ENCODE measurements at places on chromosomes 4 and X.

- no peak for DNase-seq
Measured at GRCh38 chrX:41377624-41378023, 43.7 kb downstream of the DDX3X start.

GRCh38 chr4:13599159-13599558 is 28.4 kb downstream of the BOD1L1 start:
- no peak for DNase-seq

- no peak for DNase-seq
Measured at GRCh38 chrX:139692506-139692849, 15.5 kb downstream of the MCF2 start.

GRCh38 chrX:45134315-45134731 is 66.4 kb downstream of the DIPK2B start:
- peak; percentile 32 for DNase-seq

GRCh38 chr4:855880-856224 is 29.9 kb upstream of the CPLX1 start:
- no peak for DNase-seq

DNA sequence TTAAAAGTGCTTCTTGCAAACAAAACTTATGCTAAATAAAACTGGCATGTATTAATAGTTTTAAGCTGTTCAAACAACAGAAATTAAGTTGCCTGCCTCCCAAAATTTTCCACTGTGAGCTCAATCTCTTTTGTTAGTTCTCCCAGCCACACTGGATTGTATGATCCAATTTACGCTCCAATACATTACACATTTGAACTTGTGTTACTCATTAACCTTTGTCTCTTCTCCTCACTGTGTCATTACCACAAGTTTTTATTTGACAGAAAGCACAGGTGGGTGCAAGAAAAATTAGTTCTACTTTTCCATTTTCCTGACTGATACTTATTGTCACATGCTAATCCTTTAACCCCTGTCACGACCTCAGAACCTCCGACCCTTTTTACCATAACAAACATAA is 55.5 kb downstream of the SHISA3 start:
- DNase-seq = no peak

DNA sequence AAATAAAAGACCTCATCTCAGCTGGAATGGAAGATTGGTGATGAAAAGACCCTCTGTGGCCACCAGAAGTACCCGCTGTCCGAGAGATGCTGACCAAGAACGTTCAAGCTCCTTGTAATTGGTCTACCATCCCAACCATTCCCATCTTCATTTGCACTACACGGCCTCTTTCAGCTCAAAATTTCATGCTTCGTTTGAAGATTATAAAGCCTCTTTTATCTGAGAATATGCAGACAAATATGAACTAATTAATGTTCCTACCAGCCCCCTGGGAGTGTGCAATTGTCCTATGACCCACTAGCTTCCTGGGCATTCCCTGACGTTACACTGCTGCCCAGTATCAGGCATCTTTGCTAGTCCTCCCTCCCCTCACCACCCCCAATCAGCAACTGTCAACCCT is 583.7 kb downstream of the MID1IP1 start:
- no peak for DNase-seq

DNA sequence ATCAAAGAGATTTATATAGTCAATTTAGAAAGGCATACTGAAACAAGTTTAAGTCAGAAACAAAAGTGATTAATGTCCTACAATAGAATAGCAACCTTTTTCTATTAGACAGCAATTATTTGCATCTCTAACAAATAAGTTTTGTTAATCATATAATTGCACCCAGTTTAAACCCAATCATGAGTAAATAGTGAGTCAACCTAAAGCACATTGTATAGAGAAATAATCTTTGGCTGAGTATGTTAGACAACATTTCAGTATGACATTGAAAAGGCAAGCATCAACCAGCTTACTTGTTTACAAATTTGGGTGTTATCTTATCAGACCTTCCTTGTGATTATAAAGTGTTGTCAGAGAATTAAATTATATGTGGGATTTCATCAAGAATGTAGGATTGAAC is 209.5 kb downstream of the IL15 start:
- DNase-seq = no peak

DNA sequence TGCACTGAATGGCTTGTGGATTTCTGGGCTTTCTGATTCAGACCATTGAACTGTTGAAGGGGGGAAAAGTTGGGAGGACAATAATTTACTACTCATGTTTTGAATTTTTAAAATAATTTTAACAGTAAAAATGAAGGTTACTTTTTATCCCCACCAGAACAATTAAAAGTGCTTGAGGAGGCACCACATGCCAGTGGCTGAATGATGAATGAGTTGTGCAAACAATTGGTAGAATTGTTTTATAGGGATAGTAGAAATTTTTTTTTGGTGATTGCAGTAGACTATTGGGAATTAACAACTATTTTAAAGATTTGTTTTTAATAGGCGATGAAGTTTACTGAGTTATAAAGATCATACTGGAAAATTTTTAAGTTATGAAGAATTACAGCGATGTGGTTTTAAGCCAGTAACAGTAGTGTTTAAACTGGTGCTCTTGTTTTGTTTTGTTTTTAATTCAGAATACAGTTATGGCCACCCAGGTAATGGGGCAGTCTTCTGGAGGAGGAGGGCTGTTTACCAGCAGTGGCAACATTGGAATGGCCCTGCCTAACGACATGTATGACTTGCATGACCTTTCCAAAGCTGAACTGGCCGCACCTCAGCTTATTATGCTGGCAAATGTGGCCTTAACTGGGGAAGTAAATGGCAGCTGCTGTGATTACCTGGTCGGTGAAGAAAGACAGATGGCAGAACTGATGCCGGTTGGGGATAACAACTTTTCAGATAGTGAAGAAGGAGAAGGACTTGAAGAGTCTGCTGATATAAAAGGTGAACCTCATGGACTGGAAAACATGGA is 2.7 kb downstream of the REST start:
- no peak for DNase-seq

GRCh38 chr4:31620476-31620875 is 900.3 kb downstream of the PCDH7 start:
- no peak for DNase-seq

- no peak for DNase-seq
Measured at GRCh38 chr4:89303177-89303576, 4.4 kb downstream of the GPRIN3 start.
